ENCODE measurements at places on chromosomes 11 and 22.

DNA sequence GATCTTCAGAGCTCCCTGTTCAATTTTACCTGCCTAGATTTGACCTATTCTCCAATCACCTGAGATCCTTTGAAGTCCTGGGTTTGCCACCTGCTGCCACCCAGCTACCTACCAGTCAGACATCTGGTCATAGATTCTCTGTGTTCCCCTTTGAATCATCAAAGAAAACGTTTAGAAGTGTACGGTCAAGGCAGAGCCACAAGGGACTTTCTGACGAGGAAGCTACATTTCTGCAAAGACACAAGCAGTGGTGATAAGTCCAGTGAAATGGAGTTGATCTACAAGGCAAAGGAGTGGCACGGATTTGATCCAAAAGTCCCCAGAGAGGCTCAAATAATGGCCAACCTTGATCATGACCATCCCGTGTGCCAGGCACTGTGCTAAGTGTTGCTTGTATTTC lies 549.9 kb downstream of the MIAT start:
- no peak for DNase-seq

GRCh38 chr11:119791047-119791446 lies 62.0 kb upstream of the NECTIN1 start:
- no peak for DNase-seq

DNA sequence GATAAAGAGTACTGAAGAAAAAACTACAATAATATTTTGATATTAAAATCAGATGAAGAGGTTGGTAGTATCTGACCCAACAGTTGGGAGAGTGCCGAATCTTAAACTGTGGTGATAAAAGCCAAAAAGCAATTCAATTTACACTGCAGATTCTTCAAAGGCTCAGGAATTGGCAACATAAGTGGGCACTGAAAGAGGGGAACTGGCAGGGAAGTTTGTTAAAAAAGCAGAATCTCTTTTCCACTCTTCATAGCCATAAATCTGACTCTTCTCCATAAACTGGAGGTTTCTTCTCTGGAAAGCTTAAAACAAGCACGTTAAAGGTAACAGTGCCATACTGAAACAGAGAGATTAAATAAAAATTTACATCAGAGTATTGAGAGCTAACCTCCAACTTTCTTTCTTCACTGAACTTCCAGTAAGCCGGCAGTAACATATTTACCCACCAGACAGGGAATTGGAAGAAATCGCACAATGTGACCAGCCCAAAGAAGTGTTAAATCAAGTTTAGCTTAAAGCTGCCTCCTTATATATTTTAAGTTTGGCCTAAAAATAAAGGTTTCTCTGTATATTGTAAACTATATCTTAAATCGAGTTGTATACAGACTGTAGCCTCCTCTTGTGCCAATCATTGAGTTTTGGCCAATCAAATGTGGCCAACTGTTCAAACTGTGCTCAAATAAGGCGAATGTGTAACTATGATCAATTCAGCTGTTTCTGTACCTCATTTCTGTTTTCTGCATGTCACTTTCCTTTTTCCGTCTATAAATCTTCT lies 358.3 kb downstream of the NXPE2 start:
- DNase-seq = no peak

- DNase-seq = no peak
Observed at GRCh38 chr11:65127473-65128181, 5.5 kb downstream of the MRPL49 start.

GRCh38 chr11:19980957-19981669 lies 179.2 kb downstream of the DBX1 start:
- no peak for DNase-seq

GRCh38 chr11:122210367-122210997 lies 94.5 kb upstream of the BLID start:
- no peak for DNase-seq

GRCh38 chr11:43546561-43547429 lies 133.7 kb upstream of the HSD17B12 start:
- no peak for DNase-seq

GRCh38 chr11:99592266-99592665 lies 571.5 kb downstream of the CNTN5 start:
- no peak for DNase-seq

- peak; percentile 71 for DNase-seq
Observed at GRCh38 chr22:17797721-17798559, 23.7 kb upstream of the BID start.

- DNase-seq = no peak
Observed at GRCh38 chr11:44300844-44301563, 8.9 kb downstream of the ALX4 start.

- DNase-seq = no peak
Observed at GRCh38 chr11:62333768-62334167, 3.5 kb upstream of the ASRGL1 start.

DNA sequence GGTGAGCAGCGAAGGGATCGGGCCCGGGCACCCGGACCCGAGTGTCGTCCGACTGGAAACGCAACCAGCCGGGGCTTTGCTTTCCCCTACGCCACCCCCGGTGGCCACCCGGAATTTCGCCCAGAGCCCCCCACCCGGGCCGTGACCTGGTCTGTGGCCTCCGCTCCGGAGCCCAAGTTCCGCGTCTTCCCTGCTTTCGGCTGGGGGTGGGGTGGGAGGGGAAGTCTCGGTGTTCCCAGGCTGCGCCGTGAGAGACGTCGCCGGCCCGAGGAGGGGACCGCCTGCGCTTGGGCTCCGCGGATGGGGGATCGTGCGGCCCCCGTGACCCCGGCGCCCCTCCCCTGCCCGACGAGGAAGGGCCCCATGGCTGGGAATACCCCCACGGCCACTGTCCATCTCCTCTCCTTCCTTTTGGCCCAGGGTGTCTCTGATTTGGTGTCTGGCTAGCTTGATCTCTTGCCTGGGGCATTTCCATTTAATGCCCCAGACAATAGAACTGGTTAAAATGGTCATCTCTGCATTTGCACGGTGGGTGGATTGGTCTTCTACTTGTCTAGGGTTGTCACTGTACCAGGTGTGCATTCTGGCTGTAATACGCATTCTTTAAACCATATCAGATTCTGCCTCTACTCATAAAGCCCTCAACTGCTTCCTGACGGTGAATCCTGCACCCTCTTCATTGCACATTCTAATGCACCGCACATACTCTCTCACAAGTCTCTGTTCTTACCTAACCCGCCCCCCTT lies 789 bp downstream of the SIK2 start:
- DNase-seq = peak; percentile 63

DNA sequence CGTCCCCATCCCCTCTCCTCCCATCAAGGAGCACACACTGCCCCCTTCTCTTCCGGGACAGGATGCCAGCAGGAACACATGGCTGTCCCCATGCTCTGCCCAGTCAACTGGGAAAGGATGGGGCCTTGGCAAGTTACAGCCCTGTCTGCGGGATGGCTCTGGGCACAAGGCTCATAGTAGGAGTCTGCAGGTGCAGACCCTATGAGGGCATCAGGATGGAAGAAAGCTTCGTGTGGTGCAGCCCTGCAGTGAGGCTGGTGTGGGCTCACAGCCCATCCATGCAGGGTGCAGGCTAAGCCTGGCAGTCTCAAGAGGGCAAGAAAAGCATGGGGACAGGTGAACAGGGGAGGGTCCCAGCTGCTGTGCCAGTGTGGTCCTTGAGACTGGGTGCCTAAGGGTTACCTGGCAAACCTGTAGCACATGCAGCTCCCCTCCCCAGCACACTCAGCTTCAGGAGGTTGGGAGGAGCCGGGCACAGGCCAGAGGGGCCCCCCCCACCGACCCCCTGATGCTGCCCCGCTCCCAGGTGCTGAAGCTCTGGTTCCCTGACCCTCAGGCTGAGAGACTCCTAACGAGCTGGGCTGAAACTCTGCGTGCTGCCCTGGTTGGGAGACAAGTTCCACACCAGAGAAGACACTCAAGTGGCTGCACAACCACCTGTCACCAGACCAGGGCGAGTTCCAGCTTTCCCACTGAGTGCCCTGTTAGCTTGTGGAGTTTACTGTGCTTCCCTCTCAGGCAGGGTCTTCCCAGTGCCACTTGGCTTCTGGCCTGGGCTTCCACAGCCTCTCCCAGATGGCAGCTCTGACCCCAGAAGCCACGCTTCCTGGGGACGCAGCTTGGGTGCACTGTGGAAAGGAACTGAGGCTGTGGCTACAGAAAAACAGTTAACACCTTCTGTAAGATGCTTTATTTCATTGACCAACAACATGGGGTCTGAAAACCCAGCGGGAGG lies 3.3 kb upstream of the SCARF2 start:
- no peak for DNase-seq

DNA sequence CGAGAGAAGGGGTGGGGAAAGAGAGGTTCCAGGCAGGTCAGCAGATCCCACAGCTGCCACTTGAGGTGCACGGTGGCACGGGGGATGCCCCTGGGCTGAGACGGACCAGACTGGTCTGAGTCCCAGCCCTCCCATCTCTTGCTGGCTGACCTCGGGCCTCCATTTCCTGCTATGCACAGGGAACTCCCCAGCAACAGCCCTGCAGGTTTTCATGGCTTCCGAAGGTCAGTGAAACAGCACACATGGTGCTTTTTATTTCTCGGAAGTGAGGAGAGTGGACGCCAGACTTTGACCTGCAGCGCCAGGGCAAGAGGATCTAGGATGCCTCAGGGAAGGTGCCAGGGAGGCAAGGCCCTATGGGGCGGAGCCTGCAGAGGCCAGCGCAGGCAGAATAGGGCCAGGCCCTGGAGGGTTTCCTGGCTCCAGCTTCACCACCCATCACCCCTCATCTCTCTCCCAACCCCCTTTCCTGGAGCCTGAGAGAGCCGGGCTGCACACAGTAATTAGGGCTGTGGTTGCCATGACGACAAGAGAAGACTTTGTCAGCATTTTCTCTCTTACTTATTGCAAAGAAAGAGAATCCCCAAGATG lies 29.5 kb downstream of the SLC22A12 start:
- DNase-seq = peak; percentile 64

GRCh38 chr11:1839924-1840779 lies 1.4 kb downstream of the TNNI2 start:
- no peak for DNase-seq

DNA sequence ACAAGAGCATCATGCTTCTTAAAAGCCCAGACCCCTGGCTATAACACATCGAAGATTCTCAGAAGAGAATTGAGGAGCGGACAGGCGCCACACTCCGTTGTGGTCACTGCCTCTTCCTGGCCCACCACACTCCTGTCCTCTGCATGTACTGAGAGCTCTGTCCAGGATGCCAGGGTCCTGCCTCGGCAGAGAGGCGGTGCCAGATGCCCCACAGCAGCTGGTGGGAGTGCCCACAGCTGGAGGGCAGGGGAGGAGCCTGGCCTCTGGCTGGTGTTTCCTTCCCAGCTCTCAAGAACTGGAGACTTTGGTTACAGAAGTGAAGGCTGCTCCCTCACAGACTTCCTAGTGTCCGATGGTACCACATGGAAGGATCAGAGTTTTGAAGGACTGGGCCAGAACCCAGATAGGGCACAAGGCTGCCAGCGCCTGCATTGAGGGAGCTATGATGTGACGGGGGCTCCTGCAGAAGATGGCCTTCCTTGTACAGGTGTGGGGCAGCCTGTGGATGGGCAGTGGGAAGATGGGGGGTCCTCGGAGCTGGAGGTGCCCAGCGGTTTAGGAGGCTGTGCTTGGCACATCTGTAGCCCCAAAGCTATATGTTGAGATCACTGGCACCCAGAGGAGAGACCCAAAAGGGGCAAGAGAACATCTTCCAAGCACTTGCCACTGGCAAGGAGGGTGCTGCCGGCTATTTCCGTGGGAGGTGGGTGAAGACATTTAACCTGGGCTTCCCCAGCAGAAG lies 19.4 kb downstream of the RSPH14 start:
- no peak for DNase-seq

All from Jurkat, Clone E6-1 (cell line).